ENCODE measurements at places on chromosomes 6 and 20. TPM values are rescaled to one million over a fixed set of nuclear protein-coding genes. Genes with fewer than 3 reads are reported as not detected.

Gene USP49
- 2.5 TPM for total RNA-seq

Gene CYP24A1
- total RNA-seq: not detected

DNA sequence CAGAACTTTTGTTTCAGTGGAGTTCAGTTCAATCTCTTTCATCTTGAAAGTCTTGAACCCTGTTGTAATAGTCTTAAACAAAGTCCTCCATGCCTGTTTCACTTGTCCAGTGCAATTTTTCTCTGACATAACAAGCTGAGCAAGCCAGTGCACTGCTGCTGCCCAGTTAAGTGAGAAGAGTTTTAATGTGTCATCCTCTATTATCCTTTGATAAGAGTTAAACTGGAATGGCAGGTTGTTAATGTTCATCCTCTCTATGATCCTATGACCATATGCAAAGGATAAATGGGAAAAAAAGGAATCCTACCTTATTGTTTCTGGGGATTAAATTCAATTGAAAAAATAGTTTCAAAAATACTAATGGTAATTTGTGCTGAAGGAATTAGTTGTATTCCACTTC is 197.5 kb downstream of the FRK start:
- no peaks in the 10 kb centered on the region for H3K36me3 ChIP-seq
- no peaks in the 10 kb centered on the region for H3K4me1 ChIP-seq

- no peak for DNase-seq
- H3K4me1 ChIP-seq: peaks cover under 1% of the 10 kb centered on the region
- no peak overlapping the region for H3K4me3 ChIP-seq
- no peaks in the 10 kb centered on the region for H3K27me3 ChIP-seq
Observed at GRCh38 chr20:48614593-48615274, 213.1 kb downstream of the PREX1 start.

DNA sequence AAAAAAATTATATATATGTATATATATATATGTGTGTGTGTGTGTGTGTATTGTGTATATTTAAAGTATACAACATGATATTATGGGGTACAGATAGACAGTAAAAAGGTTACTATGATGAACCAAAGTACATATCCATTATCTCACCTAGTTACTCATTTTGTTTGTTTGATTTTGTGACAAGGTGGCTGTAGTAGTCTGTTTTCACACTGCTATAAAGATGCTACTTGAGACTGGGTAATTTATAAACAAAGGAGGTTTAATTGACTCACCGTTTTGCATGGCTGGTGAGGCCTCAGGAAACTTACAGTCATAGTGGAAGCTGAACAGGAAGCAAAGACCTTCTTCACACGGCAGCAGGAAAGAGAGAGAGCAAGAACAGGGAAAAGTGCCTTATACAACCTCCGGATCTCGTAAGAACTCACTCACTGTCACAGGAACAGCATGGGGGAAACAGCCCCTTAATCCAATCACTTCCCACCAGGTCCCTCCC is 30.2 kb upstream of the DACT2 start:
- H3K36me3 ChIP-seq: no peaks in the 10 kb centered on the region
- H3K4me1 ChIP-seq: no peaks in the 10 kb centered on the region
- no peak overlapping the region for H3K27ac ChIP-seq
- H3K27me3 ChIP-seq: no peaks in the 10 kb centered on the region
- H3K4me3 ChIP-seq: no peak overlapping the region

DNA sequence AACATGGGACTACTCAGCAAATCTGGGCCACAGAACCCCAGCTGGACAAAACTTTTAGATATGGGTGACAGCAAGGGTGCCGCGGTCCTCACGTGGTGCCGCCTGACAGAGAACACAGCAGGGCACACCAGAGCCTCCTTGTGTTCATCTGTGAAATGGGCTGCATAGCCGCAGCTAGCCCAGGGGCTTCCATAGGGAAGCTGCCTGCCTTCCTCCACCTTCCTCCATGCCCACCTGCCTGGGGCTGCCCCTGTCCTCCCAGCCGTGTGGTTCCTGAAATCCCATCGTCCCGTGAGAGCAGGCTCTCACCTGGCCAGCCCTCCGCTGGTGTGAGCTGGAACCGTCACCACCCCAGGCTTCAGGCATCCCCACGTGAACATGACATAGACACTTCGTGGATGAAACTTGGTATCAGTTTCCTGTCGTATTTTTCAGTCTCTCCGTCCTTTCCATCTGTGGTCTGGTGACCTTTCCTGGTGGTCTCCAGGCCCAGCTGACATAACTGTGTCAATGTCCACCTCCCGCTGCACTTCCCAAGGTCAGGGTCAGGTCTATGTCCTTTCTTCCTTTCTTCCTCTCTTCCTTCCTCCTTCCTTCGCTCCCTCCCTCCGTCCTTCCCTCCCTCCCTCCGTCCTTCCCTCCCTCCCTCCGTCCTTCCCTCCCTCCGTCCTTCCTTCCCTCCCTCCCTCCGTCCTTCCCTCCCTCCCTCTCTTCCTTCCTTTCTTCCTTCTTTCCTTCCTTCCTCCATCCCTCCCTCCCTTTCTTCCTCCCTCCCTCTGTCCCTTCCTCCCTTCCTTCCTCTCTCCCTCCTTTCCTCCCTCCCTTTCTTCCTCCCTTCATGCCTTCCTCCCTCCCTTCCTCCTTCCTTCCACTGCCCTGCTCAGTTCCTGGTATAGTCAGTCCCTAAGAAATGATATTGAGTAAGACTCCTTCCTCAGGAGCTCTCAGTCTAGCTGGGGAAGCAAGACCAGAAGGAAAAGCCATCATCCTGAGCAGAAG is 78.8 kb downstream of the GRM4 start:
- H3K4me1 ChIP-seq: peaks cover 6% of the 10 kb centered on the region
- H3K27ac ChIP-seq: no peak overlapping the region
- no peak for DNase-seq
- peaks cover 11% of the 10 kb centered on the region for H3K27me3 ChIP-seq

Measured in esophagus muscularis mucosa (tissue), 4 donors.